ENCODE measurements at places on chromosomes 1 and 21.
A peak's percentile ranks its signal among the peaks of the same experiment; 100 is the strongest.

DNA sequence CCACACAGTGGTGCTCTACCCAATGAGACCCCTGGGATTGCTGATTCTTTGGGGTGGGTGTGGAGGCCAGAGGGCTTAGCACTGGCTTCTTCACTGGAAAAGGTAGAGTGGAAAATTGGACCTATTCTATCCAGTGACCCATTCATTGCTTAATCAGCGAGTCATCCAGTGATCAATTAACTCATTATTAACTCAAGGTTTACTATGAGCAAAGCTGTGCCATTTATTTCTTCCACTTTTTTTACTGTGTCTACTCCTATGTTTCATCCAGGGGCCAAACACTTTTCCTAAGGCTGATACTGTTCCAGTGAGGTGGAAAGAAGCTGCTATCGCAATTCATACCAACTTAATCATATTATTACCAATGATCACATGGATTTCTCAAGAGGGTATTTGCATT lies 363.9 kb downstream of the RPS6KC1 start:
- DNase-seq = no peak

GRCh38 chr21:26125433-26126167 lies 45.0 kb downstream of the APP start:
- no peak for DNase-seq

DNA sequence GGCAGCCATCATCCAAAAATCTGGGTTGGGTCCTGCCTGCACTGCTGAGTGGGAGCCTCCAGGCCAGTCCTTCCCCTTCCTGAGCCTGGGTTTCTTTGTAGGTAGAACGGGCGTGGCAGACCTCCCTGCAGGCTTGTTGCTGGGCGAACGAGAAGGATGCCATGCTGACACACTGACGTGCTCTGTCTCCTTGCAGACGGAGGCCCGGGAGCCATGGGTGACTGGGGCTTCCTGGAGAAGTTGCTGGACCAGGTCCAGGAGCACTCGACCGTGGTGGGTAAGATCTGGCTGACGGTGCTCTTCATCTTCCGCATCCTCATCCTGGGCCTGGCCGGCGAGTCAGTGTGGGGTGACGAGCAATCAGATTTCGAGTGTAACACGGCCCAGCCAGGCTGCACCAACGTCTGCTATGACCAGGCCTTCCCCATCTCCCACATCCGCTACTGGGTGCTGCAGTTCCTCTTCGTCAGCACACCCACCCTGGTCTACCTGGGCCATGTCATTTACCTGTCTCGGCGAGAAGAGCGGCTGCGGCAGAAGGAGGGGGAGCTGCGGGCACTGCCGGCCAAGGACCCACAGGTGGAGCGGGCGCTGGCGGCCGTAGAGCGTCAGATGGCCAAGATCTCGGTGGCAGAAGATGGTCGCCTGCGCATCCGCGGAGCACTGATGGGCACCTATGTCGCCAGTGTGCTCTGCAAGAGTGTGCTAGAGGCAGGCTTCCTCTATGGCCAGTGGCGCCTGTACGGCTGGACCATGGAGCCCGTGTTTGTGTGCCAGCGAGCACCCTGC lies 1.4 kb downstream of the GJA4 start:
- no peak for DNase-seq

GRCh38 chr1:116075990-116076389 lies 35.2 kb upstream of the MAB21L3 start:
- DNase-seq = no peak

GRCh38 chr1:201606623-201607022 lies 67.7 kb downstream of the NAV1 start:
- no peak for DNase-seq

DNA sequence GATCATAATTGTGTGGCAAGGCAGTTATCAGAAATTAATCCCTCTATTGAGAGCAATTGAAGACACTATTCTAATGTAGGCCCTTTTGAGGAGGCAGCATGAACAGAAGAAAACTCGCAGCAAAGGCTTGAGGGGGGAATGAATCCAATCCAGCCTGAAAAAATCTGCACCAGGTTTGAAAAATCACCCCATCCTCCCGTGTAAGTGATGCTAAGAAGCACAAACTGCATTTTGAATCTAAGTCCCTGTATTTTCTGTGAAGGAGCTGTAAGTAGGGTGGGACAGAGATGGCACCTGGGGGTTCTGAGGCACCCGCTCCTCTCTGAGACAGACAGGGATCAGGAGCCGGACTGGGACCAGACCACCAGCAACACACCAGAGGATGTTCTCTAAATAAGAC lies at the start of gene CRB1:
Gene CRB1 (plus strand): TSS at position 241 of the 400 bp plus-strand sequence. CDS start 161 bp downstream, outside the sequence.
- peak; percentile 7 for DNase-seq

DNA sequence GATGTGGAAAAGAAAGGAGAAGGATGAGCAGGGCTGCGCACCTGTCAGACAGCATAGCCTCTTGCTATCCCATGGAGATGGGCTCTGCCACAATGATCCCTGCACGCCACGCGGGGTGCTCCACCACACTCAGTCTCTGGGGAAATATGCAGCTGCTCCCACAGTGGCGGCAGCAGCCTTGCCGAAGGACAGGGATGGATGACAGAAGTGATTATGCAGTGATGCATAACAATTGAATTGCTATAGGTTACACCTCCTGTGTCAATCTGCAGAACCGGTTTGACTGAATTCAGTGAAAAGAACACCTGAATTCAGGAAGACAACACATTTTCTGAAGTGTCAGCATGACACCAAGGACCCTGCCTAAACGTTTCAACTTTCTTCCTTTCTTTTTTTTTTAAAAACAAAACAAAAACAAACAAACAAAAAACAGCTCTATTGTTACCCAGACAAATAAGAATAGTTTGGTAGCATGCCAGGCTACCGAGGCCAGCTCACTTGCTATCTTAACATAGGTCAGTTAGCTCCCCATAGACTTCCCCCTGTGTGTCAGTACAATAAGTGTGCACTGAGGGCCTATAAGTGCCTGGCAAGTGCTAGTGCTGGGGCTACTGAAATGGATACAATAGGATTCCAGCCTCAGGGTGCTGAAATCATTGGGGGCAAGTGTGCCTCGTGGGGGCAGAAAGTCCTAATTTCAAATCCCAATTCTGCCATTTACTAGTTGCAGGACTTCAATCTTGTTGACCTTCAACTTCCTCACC lies 127.6 kb upstream of the LMO4 start:
- DNase-seq = no peak

- no peak for DNase-seq
Measured at GRCh38 chr1:20187103-20187812, 940 bp upstream of the PLA2G2C start.

DNA sequence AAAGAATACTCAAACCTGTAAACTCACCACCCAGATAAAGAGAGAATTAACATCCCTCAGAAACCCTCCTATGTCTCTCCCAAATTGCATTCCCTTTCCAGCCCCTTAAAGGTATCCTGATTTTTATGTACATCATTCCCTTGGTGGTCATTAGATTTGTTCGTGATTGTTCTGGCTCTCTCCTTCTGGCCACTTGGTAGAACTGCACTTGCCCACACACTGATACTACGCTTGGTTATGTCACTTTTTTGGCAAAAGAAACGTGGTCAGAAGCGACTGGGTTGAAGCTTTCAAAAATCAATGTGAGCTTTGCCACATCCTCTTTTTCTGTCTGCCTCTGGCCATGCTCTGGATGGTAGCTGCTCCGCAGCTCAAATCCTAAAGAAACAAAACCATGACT lies 76.3 kb downstream of the KRTAP19-8 start:
- DNase-seq = no peak

DNA sequence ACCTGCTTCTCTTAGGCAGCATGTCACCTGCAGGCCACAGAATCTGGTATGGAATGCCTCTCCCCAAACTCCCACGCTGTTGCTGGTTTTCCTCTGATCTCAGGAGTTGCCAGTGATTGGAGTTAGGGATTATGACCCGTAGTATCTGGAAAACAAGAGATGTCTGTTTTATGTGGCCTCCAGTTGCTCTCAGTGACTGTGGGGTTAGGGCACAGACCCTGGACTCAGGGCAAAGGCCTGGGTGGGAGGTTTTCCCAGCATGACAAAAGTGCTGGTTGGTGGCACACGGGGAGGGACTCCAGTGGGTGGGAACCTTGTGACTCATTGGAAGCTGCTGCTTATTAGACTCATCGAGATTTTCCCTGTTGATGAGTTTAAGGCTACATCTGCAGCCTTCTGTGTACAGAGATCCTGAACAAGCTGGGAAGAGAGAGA lies at the start of gene NR1I3:
Gene NR1I3 (minus strand): TSS at position 165 of the 435 bp plus-strand sequence. CDS start 1,638 bp downstream, outside the sequence.
- DNase-seq = no peak

DNA sequence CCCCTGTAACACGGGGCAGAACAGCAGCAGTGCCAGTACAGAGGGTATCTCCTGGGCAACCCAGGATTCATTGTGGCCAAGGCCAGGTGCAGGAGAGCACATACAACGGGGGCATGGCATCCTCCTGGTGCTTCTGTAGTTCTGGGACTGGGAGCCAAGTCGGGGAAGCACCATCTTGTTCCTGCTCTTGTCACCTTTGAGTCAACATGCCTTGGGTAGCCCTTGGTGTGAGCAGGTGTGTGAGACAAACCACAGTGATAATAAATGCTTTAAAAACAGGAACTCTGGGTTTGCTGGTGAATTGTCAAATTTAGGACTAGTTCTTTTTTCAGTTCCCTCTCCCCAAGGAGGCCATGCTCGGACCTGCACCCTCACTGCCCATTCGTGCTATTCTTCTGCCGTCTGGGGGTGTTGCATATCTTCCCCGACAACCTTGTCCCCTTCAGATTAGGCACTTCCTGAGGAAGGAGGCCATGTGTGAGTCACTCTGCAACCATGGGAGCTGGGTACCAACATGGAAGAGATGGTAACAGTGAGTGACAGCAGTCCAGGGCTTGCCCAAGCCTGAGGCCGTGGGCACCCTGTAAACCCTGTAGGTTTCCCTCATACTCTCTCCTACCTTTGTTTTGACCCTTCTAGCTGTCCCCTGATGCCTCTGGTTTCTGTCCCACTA lies 150.2 kb downstream of the GRIK3 start:
- DNase-seq = no peak

DNA sequence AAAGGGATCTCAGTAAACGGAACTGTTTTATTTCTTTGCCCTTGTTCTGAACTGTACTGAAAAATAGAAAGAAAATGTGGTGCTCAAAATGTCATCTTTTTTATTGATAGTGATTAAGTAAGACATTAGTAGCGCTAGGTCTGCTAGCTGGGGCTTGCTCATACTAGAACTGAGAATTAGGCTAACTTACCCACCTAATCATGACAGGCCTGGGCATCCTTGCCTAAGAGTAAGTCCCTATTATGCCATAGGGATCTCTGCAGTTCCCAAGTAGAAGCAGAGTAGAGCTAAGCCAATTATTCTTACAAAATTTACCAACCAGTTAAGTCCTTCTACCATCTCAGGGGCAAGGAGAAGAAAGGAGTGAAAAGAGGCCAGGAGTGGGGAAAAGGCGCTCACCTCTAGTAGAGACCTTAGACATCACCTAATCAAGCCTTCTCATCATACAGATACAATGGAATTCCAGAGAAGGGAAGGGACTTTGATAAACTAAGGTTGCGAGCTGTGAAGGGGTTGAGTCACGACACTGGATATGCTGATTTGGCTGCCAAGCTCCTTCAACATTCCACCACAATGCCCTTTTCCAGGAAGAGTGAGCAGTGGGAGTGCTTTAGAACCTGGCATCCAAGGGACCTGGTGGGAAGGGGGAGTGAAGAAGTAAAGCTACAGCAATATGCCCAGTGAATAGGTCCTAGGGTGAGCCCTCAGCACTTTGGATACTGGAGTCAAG lies 27.7 kb upstream of the RPTN start:
- no peak for DNase-seq

- no peak for DNase-seq
Measured at GRCh38 chr1:242522304-242522945, 2.1 kb downstream of the PLD5 start.

DNA sequence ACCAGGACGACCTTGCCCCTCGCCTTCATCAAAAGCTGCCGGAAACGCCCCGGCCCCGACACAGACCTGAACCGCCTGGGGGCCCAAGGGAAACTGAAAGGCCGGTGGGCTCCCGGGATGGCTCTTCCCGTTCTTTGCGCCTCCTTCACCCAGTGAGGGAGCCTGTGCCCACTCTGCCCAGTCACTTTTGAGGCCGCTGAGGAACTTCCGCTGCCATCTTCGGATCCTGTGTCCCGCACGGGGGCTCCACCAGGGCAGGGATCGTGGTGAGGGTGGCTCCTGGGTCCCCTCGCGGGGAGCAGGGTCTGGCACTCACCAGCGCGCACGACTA lies 104.0 kb downstream of the PPIAL4G start:
- no peak for DNase-seq

DNA sequence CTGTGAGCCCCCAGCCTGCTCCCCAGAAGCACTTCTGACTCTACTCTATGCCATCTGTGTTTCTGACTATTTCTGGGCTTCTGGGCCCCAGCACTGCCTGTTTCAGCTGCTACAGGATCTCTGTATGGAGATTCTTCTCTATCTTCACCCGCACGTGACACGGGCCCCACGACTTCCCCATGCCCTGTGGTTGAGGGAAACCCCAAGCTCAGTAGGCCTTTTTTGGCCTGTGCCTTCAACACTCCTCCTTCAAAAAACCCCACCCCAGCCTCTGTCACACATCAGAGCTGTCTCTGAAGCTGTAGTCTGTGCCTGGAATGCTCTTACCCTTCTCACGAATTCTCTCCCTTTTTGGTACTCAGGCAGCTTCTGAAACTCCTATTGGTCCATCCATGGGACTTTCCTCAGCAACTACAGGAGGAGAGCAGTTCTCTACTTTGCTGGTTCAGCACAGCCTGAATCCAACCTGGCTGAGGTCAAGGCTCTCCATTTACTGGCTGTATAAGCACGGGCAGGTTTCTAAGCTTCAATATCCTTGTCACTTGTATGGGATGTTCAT lies 2.0 kb upstream of the NID1 start:
- no peak for DNase-seq

- no peak for DNase-seq
Measured at GRCh38 chr1:111625276-111625675, 5.7 kb downstream of the RAP1A start.

DNA sequence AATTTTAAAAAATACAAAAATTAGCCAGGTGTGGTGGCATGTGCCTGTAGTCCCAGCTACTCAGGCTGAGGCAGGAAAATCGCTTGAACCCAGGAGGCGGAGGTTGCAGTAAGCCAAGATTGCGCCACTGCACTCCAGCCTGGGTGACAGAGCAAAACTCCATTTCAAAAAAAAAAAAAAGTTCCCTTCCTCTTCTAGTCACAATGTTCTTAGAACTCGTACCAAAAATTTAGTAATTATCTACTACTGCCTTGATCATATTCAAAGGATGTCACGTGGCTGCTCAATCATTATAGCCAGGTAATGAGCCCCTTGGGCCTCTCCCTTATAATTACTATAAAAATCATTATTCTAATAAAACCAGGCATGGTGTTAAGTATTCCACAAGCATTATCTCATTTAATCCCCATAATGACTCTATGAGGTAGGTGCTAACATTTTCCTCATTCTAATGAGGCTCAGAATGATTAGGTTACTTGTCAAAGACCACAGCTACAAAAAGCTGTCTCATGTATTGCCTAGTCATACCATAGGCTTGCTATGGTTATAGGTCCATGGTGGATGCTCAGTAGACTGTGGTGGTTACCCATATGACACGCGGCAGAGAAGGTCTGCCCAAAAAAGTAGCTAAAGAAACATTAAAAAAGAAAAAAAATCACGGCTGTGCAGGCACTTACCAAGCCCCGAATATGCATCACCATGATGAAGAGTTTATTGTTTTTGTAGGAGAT lies 15.5 kb upstream of the PPP1R15B start:
- no peak for DNase-seq

GRCh38 chr1:159214149-159214760 lies 9.6 kb downstream of the ACKR1 start:
- peak; percentile 2 for DNase-seq
